ENCODE measurements at places on chromosomes 6 and 20.

GRCh38 chr6:83192456-83192855, 609 bp downstream of the PGM3 start:
- no peak for DNase-seq

- no peak for DNase-seq
Observed at GRCh38 chr6:143839196-143839595, 3.9 kb upstream of the LTV1 start.

GRCh38 chr6:123803504-123804013, at the start of gene NKAIN2:
NKAIN2 (plus strand) TSS chr6:123803865.
- no peak for DNase-seq

DNA sequence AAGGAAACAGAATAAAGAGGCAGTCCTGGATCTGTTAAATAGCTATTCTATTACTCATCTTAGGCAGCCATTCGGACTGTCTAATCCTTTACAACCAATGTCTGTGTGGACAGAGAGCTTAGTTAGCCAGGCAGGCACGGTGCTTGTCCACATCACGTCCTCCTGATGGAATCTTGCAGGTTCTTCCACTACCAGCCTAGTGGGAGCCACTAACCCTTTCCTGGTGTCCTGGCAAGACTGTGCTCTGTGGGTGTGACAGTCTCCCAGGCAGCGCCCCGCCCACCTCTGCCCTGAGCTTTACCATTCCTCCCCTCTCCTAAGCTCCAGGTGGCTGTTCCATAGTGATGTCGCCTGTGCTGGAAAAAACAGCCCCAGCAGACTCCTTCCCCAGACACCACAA, 78.3 kb upstream of the CLDN20 start:
- DNase-seq: peak; percentile 41

- no peak for DNase-seq
Observed at GRCh38 chr6:21504790-21505189, 88.8 kb upstream of the SOX4 start.

DNA sequence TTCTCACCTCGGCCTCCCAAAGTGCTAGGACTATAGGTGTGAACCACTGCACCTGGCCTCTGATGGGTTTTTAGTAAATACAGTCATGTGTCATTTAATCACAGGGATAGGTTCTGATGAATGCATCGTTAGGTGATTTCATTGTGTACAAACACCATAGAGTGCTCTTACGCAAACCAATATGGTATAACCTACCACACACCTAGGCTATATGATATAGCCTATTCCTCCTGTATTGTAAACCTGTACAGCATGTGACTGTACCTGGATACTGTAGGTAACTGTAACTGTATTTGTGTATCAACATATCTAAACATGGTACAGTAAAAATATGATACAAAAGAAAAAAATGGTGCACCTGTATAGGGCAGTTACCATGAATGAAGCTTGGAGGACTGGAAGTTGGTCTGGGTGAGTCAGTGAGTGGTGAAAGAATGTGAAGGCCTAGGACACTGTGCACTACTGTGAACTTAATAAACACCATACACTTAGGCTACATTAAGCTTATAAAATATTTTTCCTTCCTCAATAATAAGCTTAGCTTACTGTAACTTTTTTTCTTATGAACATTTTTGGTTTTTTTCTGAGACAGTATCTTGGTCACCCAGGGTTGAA, 10.0 kb downstream of the BICRAL start:
- DNase-seq: no peak
